ENCODE measurements at places on chromosomes 2 and 18.
A peak's percentile ranks its signal among the peaks of the same experiment; 100 is the strongest.

DNA sequence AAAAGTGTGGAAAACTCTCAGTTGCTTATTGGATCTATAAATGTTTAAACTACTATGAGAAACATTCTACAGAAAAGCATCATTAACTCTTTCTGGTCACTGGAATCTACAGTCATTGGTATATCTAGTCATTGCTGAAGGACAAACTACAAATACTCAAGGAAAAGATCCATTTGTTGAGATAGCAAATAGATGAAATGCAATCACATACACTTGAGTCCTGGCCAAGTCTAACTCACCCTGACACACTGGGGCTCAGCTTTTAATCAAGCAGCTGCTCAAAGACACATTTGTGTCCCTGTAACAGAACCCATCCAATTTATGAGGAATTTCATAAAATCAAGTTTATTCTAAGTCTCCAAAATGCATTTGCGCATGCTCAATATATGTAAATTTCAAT is 68.7 kb downstream of the CDH2 start:
- H3K27me3 ChIP-seq, result no peaks in the 10 kb centered on the region
- H3K4me3 ChIP-seq, result no peak overlapping the region
- DNase-seq, result no peak
- no peaks in the 10 kb centered on the region for H3K4me1 ChIP-seq

DNA sequence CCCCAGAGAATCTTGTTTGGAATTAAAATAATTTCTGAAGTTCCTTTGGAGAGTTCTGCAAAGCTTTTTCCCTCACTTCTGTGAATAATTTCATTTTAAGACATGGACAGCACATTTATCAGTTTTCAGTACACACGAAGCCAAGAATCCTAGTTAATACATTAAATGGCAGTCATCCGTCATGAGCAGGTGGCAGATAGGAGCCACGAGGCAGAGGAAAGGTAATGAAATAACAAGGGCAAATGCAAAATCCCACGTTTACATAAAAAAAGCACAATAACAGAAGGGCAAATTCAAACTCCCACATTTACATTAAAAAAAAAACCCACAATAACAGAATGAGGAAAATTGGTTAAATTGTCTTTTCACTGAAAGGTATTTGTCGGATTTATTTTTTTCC is 25.9 kb upstream of the SNTG2 start:
- H3K4me3 ChIP-seq, result no peak overlapping the region
- H3K27ac ChIP-seq, result no peak overlapping the region
- no peak for DNase-seq
- H3K27me3 ChIP-seq, result peaks cover 7% of the 10 kb centered on the region
- no peaks in the 10 kb centered on the region for H3K36me3 ChIP-seq
- H3K4me1 ChIP-seq, result no peaks in the 10 kb centered on the region

- peaks cover 6% of the 10 kb centered on the region for H3K27me3 ChIP-seq
- no peak overlapping the region for H3K4me3 ChIP-seq
- H3K27ac ChIP-seq, result no peak overlapping the region
- H3K4me1 ChIP-seq, result no peaks in the 10 kb centered on the region
- DNase-seq, result no peak
Observed at GRCh38 chr18:78809845-78810244, 169.8 kb upstream of the SALL3 start.

DNA sequence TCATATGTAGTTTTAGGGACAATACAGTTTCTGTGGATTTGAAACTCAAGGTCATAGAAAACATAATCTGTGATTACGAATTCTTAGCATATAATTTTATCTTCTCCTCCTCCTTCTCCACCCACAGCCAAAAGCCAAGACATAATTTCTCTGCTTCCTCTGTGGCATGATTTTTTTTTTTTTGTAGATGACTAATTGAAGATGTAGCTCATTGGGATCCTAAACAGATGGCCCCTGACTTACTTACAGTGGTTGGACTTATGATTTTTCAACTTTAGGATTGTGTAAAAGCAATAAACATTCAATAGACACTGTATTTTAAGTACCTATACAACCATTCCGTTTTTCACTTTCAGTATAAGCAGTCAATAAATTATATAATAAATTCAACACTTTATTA is 42.3 kb downstream of the FSIP2 start:
- H3K36me3 ChIP-seq, result no peaks in the 10 kb centered on the region
- H3K4me3 ChIP-seq, result no peak overlapping the region
- no peaks in the 10 kb centered on the region for H3K4me1 ChIP-seq
- DNase-seq, result no peak

GRCh38 chr2:47833516-47833968 is 50.6 kb downstream of the MSH6 start:
- no peak overlapping the region for H3K4me3 ChIP-seq
- no peaks in the 10 kb centered on the region for H3K27me3 ChIP-seq
- peaks cover 46% of the 10 kb centered on the region for H3K36me3 ChIP-seq

GRCh38 chr18:46071653-46072375 is at the start of gene PSTPIP2:
PSTPIP2 (minus strand) TSS chr18:46072260; CDS start chr18:46072188, 72 bp downstream.
- no peak within 1 kb of the TSS for H3K27ac ChIP-seq
- peaks cover 6% of the 10 kb centered on the region for H3K27me3 ChIP-seq
- peak; percentile 74 for DNase-seq
- H3K4me3 ChIP-seq, result peak within 1 kb of the TSS; percentile 72

DNA sequence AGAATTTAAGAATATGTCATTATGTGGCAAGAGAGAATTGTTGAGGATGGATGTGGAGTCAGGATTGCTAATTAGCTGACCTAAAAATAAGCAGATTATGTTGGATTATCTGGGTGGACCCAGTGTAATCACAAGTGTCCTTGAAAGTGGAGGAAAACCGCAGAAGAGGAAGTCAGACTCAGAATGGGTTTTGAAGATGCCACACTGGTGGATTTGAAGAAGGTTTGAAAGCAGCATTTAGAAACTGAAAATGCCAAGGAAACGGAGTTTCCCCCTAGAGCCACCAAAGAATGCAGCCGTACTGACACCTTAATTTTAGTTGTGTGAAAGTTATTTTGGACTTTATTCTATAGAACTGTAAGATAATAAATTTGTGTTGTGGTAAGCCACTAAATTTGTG is 41.6 kb upstream of the DPP10 start:
- H3K27me3 ChIP-seq, result no peaks in the 10 kb centered on the region
- H3K27ac ChIP-seq, result no peak overlapping the region
- H3K4me1 ChIP-seq, result no peaks in the 10 kb centered on the region
- no peak for DNase-seq

DNA sequence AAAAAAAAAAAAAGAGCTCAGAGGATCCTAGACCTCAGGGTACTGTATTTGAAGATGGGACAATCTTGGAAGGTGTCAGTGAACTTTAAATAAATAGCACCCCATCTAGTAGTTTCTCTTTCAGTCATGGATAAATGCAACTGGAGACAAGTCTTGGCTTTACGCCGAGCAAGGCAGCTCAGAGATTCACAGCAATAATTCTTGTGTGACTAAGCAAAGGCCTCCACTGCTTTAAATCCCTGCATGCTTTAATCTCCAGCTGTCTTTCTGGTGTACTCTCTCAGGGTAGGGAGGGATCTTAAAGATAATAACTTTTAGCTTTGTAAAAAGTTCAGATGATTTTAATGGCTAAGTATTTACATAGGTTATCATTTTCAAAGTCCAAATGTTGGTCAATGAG is 36.3 kb downstream of the NRXN1 start:
- no peaks in the 10 kb centered on the region for H3K27me3 ChIP-seq
- H3K4me1 ChIP-seq, result no peaks in the 10 kb centered on the region
- no peak for DNase-seq
- no peaks in the 10 kb centered on the region for H3K36me3 ChIP-seq
- no peak overlapping the region for H3K27ac ChIP-seq

DNA sequence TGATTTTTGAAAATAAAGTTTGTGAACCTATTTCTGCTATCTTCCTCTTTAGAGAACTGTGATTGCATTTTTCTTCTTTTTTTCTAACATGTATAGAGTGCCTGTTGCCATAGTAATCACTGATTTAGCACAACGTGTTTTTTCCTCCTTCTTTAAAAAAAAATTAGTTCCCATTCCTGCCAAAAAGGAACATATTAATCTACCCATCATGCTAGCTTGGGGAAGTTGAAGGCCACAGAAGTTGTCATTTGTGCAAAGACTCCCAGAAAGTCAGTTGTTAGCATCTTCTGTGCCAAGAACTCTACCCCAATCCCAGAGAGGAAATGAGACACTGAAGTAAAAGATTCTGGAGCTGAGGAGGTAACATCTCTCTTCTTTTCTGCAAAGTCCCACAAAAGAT is 57.3 kb downstream of the SLC8A1 start:
- no peak overlapping the region for H3K4me3 ChIP-seq
- H3K27ac ChIP-seq, result no peak overlapping the region
- no peaks in the 10 kb centered on the region for H3K4me1 ChIP-seq
- DNase-seq, result no peak

DNA sequence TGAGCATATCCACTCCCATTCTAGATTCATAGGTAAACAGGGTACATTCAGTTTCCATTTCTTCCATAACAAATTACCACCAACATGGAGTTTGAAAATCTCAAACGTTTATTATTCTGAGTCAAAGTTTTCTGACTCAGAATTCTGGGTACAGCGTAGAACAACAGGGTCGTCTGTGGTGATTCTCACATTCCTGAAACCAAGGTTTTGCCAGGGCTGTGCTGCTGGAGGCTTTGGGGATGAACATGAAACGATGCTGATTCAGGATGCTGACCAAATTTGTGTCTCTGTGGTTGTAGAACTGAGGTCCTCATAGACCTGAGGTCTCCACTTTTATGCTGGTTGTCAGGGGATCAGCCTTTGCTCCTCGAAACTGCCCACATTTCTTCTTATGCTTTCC is 255.7 kb downstream of the DSEL start:
- peaks cover 28% of the 10 kb centered on the region for H3K4me1 ChIP-seq
- H3K4me3 ChIP-seq, result no peak overlapping the region
- peaks cover 2% of the 10 kb centered on the region for H3K27me3 ChIP-seq
- H3K27ac ChIP-seq, result no peak overlapping the region
- no peak for DNase-seq

- H3K27me3 ChIP-seq, result no peaks in the 10 kb centered on the region
- H3K4me3 ChIP-seq, result no peak overlapping the region
- H3K27ac ChIP-seq, result no peak overlapping the region
- DNase-seq, result no peak
Observed at GRCh38 chr2:149787206-149787605, 199.6 kb upstream of the MMADHC start.

DNA sequence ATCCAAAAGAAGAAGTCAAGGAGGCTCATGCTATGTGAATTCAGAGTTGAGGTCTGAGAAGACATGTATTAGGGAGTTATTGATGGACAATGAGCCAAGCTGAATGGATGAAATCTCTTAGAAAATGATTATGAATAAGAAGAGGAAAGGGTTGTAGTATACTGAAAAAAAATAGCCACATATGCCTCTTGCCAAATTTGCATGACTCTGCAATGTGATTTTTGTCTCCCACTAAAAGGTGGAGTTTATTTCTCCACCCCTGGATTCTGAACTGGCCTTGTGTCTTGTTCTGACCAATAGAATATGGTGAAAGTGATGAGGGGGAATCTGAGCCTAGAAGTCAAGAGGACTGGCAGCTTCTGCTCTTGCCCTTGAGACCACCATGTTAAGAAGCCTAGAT is 8.6 kb upstream of the ERICH2 start:
- H3K36me3 ChIP-seq, result no peaks in the 10 kb centered on the region
- H3K27ac ChIP-seq, result no peak overlapping the region
- DNase-seq, result no peak

GRCh38 chr2:201784563-201784962 is 3.8 kb upstream of the ALS2 start:
- H3K4me3 ChIP-seq, result no peak overlapping the region
- H3K27me3 ChIP-seq, result peaks cover 10% of the 10 kb centered on the region
- H3K4me1 ChIP-seq, result peaks cover 16% of the 10 kb centered on the region
- no peaks in the 10 kb centered on the region for H3K36me3 ChIP-seq
- DNase-seq, result no peak

GRCh38 chr2:63648632-63649031 is 59.9 kb downstream of the MDH1 start:
- no peak overlapping the region for H3K4me3 ChIP-seq
- DNase-seq, result no peak

DNA sequence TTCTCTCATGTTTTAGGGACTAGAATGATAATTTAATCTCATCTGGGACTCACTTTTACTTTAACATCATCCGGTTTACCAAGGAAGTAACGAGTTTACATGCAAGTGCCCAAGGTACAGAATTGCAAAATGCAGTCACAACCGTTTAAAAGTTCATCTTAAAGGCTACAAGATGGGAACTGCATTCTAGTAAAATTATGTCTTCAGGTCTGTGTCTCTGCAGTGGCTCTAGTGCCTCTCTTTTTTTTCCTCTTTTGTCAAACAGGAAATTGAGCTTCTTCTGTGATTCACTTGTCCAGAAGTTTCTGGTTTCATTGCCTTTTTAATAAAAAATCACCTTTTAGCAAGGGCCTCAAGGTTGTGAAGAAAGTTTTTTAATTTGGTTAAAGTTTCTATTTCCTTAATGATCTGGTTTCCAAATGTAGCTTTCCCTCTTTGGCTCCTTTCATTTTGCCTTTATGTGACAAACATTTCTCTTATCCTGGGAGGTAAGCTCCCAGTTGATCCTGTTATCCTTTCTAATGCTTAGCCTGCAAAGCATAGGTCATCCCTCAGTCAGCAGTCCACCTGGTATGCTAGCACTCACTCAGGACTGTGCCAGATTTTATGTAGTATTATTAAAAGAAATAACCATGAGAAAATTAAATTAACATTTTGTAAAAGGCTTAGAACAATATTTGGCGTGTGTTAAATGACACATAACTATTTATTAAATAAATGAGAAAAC is 2.4 kb downstream of the GLS start:
- peaks cover 37% of the 10 kb centered on the region for H3K36me3 ChIP-seq
- no peak for DNase-seq
- peaks cover 44% of the 10 kb centered on the region for H3K4me1 ChIP-seq
- peak overlapping the region; percentile 99 for H3K27ac ChIP-seq
- peaks cover 2% of the 10 kb centered on the region for H3K27me3 ChIP-seq
- H3K4me3 ChIP-seq, result peak overlapping the region; percentile 96

DNA sequence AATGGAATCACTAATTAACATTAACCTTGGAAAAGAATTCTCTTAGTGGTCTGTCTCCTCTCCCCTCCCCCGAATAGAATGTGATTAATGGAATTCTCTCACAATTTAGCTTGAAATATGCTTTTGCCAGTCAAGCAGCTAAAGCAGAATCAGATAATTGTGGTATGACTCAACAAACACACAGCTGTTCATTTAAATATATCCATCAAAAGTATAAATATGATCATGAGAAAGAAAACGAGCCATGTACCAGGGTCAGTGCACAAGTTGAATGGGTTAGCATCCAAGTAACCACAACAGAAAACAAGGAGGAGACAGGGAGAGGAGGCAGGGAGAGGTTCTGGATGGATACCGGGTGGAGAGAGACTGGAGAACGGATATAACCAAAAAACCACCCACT is 66.9 kb downstream of the ACVR1 start:
- no peak overlapping the region for H3K27ac ChIP-seq
- H3K27me3 ChIP-seq, result no peaks in the 10 kb centered on the region
- H3K36me3 ChIP-seq, result peaks cover 22% of the 10 kb centered on the region
- no peak for DNase-seq
- peaks cover 18% of the 10 kb centered on the region for H3K4me1 ChIP-seq

DNA sequence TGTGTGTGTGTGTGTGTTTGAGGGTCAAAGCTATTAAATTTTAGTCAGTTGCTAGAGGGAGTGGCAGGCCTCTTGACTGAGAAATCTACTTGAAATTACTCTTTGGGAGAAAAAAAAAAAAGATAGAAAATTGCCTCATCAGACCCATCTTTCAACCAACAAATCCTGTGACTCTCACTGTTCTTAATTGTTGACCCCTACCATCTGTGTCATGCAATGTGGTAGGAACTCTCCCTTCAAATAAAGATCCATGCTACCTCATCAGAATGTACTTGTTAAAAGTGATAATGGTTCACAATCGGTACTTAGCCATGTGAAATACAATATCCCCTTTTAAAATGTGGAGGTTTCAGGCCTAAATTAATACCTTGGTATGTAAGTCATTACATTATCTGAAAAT is 670.8 kb upstream of the FANCL start:
- no peak for DNase-seq
- H3K27ac ChIP-seq, result no peak overlapping the region
- H3K4me1 ChIP-seq, result no peaks in the 10 kb centered on the region
- no peak overlapping the region for H3K4me3 ChIP-seq
- no peaks in the 10 kb centered on the region for H3K36me3 ChIP-seq
- no peaks in the 10 kb centered on the region for H3K27me3 ChIP-seq

Data from activated CD8-positive, alpha-beta memory T cell treated with anti-CD3 and anti-CD28 coated beads, Interleukin-2, amount 10 ng/mL, durations not matched to agents 7 days and 5 days (primary cell).